ENCODE measurements at places on chromosomes 16 and 17.

DNA sequence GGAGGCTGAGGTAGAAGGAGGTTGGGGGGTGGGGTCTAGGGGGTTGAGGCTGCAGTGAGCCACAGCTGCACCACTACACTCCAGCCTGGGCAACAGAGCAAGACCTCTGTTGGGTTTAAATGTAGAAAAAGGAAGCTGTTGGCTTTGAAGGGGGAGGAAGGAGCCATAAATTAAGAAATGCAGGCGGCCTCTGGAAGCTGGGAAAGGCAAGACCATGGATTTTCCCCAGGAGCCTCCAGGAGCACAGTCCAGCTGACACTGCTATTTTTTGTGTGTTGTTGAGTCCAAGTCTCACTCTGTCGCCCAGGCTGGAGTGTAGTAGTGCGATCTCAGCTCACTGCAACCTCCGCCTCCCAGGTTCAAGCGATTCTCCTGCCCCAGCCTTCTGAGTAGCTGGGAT lies 15.9 kb downstream of the LITAF start:
- DNase-seq = no peak

DNA sequence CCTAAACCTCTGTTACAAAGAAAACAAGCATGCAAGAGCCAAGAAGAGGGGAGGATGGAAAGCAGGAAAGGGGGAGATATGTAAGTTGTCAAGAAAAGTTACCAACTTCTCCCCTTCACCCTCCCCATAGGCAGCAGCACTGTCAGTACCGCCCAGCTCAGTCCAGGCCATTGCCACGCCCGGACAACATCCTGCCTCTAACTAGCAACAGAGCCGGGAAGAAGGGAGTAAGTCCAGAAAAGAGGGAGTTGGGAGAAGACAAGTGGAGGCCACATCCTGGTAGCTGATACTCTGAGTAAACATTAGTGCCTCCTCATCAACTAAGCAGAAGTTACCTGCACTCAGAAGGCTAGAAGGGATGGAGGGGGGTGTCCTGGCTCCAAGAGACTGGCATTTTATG lies 113.6 kb downstream of the SMG6 start:
- no peak for DNase-seq

DNA sequence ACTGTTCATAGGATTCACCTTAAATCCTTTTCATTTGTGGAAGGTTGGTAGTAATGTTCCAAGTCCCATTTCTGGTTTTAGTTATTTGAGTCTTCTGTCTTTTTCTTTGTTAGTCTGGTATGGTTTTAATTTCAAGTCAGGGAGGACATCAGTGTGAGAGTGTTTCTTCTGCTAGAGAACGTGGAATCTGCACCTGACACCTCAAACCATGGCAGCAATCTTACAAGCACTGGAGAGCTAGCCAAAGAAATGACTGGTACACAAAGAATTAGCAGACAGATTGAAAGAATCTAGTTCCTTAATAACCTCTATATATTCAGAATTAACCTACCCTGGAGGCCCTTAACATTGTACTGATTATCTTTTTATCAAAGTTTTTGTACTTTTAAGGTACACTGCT lies 50.2 kb downstream of the CHCT1 start:
- DNase-seq = no peak

DNA sequence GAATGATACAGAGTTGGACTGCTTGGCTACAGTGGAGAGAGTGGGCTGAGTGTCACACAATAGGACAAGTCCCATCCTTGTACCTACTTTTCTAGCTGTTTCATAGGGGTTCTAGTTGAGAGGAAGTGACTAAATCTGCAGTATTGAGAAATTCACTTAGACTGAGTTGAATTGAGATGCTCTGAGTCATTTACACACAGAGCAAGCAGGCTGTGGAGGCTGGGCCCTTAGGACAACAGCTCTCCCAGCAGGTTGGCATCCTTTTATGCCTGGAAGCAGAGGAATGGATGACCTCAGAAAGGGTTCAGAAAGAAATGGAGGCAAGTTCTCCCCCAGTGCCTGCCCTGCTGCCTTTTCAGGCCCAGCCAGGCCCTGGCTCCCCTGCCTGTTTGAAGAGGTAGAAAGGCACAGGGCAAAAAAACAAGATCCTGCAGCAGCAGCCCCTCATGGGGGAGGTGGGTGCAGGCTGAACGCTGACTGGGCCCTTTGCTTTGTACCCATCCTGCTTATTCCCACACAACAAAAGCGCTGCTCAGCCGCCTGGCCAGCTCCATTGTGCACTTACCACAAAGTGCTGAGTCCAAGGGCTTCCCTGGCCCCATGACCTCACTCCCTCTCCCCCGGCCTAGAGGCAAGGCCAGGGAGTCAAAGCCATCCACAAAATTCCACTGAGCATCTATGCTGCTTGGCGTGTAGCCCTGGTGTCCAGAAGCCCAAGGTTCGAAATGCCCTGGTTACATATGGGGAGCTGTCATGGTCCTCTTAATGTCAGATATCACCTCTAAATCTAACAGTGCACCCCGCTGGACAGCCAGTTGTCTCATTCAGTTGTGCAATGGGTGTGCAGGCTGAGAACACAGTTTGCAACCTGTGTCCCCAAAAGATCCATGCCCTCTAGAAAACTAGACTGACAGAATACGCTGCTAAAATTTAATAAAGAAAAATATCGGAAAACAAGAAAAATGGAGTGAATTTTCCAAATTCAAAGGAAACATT lies 5.4 kb upstream of the CRYBA1 start:
- DNase-seq = peak; percentile 97

GRCh38 chr16:79348521-79349306 lies 251.8 kb downstream of the MAF start:
- DNase-seq = no peak

GRCh38 chr16:30813821-30814189 lies 26.8 kb upstream of the ZNF629 start:
- DNase-seq = no peak

GRCh38 chr16:74944466-74944865 lies 40.5 kb downstream of the WDR59 start:
- no peak for DNase-seq

DNA sequence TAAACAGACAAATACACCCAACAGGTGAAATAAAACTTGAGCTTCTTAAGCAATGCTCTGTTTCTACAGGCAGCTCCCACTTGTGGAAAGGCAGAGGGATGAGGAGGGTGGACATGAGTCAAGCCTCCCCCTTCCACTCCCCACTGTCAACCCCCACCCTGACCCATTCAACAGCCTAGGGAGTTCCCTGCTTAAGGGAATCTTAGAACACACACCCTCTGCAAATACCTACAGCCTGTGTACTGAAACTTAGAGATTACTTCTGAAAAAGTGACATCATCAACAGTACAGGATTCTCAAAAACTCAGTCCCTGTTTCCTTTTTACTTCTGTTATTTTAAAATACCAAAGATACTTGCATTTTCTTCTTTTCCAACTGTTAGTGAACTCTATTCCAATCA lies 345.4 kb downstream of the SOX9 start:
- peak; percentile 67 for DNase-seq

DNA sequence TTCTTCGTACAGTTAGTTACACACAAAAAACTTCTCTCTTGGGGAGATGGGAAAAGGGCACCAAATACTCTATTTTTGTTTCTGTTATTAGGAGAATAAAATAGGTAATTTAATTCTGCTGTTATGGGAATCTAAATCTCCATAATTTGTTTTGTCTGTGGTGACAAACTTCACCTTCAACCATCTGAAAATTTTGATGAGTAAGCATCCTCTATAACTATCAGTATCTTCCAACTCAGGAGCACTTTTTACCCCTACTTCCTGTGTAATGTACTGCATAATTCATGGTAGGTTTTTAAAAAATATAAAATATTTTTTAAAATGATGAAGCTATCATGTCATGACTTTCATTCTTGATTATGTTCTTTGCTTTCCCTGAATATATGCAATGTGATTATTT lies 33.6 kb upstream of the CNTNAP4 start:
- DNase-seq = no peak

GRCh38 chr16:67474551-67475455 lies 6.2 kb downstream of the ATP6V0D1 start:
- DNase-seq = no peak

- DNase-seq = peak; percentile 95
Observed at GRCh38 chr16:57818377-57819064, 16.2 kb upstream of the KIFC3 start.

- DNase-seq = no peak
Observed at GRCh38 chr16:67406111-67406971, 9.9 kb downstream of the ZDHHC1 start.

GRCh38 chr17:1171953-1172352 lies 7.8 kb downstream of the ABR start:
- no peak for DNase-seq

DNA sequence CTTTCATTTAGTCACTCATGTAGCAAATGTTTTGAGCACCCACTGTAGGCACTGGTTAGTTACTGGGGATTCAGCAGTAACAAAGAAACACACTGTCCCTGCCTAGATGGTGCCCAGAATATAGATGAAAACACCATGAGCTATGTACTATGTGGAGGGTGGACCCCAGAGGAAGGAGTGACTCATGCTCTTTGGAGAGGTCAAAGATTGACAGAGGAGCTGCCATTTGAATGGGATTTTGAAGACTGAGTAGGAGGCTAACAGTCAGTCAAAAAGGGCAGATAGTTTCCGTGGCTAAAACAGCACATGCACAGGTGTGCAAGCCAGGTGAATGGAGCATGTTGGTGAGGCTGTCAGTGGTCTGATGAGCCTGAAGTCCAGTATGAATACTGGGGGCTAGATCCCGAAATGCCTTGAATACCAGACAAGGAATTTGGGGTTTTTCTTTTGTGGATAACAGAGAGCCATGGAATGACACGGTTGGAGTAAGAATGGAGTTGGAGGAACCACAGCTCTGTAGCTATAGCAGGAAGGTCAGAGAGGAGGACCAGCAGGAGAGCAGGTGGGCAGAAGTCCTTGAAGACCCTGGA lies 6.1 kb downstream of the IL21R start:
- DNase-seq = no peak

DNA sequence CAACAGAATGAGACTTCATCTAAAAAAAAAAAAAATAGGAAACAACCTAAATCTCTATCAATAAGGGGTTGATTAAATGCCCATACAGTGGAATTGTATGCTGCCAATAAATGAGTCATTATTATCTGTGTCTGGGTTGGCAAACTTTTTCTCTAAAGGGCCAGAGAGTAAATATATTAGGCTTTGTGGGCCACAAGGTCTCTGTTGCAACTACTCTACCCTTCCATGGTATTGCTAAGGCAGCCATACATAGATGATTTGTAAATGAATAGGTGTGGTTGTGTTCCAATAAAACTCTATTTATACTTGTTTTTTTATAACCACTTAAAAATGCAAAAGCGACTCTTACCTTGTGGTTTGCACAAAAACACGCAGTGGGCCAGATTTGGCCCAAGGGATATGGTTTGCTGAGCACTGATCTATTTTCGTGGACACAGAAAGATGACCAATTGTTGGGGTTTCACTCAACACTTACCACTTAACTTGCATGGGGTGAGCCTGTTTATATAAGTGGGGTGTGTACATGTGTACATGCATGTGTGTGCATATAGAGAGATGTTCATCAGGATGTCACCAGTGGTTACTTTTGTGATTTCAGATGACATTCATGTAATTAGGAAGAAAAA lies 12.4 kb upstream of the IL4R start:
- DNase-seq = no peak

DNA sequence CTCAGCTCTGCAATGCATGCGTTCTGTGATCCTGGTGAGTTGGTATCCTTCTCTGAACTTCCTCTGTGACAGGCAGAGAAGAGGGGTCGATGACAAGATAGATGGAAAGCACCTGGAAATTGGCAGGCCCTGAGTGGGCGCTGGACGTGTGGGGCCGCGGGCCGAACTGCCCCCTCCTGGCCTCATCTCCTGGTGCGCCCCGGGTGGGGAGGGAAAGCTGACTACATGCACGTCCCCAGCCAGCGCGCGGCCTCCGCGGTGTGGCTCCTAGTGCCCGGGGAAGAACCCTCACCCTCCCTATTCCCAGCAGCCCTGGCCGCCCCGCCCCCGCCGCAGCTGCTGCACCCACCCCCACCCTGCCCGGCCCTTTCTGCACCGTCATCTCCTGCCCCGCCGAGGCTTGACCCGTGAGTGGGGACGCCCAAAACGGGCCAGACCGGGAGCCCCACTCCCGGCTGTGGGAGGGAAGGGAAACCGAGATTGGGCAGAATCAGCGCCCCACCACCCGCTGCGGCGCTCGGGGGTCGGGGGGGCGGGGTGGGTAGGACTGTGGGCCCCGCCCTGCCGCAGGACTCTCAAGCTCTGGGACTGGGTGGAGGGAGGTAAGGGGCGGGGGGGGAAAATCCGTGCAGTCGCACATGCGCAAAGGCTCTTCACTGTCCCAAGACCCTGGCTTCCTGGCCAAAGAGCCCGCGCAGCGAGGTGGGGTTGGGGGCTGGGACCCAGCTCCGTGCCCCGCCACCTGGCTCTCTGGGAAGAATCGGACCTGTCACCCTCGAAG lies at the start of gene NOL3:
TSS of gene NOL3 (plus strand) at position 371 of the 781 bp plus-strand sequence.
- peak; percentile 95 for DNase-seq

Measured in PC-9 (cell line).